Stimulated activated CD4-positive, alpha-beta T cell treated with anti-CD3 and anti-CD28 coated beads, Interleukin-4, amount 100 ng/mL, for 24 hours (primary cell): ENCODE measurements at places on chromosomes 5 and 9.

DNA sequence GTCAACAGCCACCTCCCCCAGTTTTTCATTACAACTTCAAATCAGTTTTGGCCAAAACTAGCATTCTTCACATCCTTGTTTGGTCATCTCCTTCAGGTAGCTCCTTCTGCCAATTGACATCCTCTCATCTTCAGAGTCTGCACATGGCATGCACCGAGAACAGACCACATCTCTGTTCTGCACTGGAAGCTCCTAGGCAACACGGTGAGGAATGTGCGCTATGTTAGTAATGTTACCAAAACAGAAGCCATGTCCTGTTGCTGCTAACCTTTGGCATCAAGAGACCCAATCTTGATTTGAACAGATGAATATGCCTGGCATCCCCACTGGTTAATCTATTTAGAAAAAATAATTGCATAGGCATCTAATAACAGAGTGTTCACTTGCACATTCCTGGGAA is 5.1 kb upstream of the HK3 start:
- DNase-seq: no peak

GRCh38 chr9:133994353-133995011 is 2.4 kb upstream of the VAV2 start:
- DNase-seq: peak; percentile 82

- DNase-seq: no peak
Observed at GRCh38 chr5:170701334-170701733, 82.2 kb upstream of the GABRP start.

DNA sequence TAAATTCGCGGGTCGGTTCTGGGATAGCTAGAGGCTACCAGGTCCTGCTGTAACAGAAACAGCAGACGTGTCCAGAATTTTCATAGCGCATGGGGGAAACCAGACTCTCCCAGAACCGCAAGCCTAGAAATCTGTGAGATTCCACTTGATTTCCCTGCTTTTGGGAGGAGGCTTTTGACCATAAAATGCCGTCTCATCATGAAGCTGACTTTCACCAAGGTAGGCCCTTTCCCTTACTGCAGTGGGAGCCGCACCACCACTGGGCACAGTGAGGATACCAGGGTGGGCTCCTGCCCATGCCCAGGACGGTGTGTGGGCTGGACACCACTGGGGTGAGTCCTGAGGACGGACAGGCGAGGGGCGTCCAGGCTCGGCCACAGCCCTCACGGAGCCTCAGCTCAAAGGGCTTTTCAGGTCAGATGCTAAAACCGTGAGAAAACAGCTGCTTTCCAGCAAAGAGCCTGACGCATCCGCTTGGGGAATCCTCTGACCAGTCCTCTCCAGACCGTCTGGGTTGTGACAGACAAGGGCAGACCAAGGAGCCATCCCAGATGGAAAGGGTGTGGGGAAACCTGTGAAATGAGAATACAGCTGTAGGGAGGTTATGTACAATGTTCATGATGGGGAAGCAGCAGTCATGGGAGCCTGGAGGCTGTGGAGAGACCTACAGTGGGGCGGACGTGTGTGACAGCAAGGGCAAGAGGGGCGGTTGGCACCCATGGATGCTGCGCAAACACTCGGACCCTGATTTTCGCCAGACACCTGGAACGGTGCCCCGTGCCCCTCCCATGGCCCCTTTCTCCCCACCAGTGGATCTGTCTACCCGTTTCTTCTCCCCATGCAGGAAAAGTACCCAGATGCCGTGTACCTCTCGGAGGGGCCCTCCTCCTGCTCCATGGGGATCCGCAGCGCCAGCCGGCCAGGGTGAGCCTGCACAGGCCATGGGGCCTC is 59.2 kb downstream of the IPPK start:
- no peak for DNase-seq

DNA sequence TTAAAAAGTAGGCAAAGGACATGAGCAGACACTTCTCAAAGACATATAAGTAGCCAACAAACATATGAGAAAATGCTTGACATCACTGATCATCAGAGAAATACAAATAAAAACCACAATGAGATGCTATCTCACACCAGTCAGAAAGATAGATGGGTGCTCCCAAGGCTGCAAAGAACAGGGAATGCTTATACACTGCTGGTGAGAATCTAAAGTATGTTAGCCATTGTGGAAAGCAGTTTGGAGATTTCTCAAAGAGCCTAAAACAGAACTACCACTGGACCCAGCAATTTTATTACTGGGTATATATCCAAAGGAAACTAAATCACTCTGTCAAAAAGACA is 154.2 kb downstream of the NDUFS4 start:
- DNase-seq: no peak

DNA sequence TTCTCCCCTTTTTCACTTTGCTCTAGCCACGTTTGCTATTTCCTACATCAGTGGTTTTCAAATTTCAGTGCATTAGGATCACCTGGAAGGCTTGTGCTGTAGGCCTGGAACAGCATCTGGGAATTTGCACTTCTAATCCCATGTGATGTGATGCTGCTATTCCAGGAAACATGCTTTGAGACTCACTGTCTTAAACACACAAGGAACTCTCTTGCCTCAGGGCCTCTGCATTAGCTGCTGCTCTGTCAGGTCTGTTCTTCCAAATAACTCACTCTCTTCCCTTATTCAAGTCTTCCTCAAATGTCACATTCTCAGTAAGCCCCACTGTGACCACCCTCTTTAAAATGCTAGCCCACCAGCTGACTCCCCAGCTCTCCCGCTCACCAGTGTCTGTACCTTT is 204.0 kb downstream of the DNAH5 start:
- DNase-seq: no peak

DNA sequence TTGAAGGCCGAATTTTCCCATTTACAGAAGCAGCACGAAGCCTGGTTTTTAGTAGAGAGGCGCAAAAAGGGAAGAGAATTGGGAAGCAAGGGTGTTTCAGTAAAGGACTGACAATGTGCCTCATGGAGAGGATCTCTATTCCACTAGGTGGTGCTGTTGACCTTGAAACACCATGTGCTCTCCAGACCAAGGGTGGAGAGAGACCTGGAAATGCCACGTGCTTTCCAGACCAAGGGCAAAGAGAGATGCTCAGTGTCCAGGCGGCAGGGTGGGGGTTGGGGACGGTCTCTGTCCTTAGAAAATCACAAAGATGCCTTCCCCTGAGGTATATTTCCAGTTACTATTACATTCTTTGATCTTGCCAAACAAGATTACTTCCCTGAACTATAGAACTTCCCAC is 425.3 kb downstream of the CSNK1G3 start:
- DNase-seq: no peak

DNA sequence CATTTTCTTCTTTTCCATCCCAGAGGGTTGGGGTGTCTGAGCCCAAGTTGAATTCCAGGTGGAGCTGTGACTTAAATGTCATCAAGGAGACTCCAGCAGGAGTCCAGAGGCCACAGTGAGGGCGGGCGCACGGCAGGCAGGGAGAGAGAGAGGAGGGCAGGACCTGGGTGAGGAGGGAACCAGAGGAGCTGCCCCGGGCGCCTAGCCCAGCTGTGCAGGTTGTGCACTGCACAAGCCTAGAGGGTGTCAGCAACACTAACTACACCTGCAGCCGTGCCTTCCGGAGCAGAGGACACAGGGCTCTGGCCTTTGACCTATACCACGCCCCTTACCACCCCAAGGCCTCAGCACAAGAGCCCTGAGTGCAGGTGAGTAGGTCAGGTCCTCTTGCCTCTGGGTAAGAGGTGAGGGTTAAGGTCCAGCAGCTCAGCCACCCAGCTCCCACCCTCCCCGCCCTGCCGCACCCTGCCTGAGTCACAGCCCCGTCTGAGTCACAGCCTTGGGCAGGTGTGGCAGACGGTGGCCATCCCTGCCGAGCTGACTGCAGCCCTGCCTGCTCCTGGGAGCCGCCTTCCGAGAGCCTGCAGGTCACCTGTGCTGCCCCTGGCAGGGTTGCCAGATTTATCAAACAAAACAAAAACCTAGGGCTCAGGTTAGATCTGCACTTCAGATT is 6.4 kb upstream of the AGPAT2 start:
- no peak for DNase-seq

- DNase-seq: no peak
Observed at GRCh38 chr5:1998716-1999317, 116.1 kb upstream of the IRX4 start.

GRCh38 chr5:74640954-74641734 is 616 bp upstream of the ENC1 start:
- DNase-seq: peak; percentile 43

- no peak for DNase-seq
Observed at GRCh38 chr9:124259158-124259808, 1.5 kb downstream of the NEK6 start.

DNA sequence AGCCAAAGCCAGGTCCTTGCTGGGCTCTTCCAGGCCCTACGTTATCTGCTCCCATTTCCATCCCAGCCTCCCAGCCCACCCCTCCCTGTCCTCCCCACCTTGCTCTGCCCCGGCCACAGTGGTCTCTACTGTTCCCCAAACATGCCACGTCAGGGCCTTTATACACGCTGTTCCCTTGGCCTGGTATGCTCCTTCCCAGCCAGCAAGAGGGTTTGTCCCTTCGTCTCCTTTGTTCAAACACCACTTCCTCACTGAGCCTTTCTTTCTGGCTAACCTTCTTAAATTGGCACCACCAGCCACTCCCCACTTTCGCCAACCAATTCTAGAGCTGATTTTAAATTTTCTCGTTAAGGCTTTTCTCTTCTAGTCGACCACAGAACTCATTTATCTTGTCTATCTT is 9.8 kb downstream of the SH2D3C start:
- no peak for DNase-seq

DNA sequence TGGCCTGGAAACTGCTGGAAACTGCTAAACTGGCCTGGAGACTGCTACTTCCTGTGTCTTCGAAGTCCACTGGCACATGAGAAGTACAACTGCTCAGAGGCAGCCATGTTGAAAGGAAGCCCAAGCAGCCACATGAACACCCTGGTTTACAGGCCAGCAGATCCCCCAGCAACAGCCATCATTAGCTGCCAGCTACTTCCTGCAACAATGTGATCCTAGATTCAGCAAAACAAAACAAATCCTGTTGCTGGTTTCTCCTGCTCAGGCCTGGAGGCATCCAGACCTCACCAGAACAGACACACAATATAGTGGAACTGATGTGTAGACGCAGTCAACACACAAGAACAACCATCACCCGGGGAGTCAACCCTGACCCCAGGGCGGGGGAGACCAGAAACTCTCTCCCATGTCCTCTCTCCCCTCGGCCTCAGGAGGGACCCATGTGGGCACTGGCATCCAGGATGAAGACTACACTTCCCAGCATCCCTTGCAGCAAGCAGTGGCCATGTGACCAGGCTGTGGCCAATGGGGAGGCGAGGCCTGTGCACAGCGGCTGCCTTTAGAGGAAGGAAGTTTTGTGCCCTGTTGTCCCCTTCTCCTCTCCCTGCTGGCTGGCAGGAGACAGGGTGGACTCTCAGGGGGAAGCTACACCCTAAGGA is 9.2 kb upstream of the LCN15 start:
- DNase-seq: no peak

GRCh38 chr5:171646102-171647042 is 139.2 kb upstream of the SMIM23 start:
- no peak for DNase-seq

DNA sequence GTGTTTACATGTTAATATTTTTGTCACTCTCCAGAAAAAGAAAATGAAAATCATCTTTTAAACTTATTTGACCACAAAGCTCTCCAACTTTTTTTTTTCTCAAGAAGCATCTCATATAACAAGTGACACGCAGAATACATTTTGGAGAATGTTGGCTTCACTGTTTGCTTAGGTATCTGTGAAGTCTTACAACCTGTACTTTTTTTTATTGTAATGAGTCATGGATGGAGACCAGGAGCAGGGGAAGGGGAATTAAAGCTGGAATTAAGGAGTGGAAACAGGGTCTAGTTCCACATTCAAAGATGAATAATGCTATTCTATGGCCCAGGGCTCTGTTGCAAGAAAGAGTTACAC is 211.9 kb downstream of the MAN2A1 start:
- no peak for DNase-seq

DNA sequence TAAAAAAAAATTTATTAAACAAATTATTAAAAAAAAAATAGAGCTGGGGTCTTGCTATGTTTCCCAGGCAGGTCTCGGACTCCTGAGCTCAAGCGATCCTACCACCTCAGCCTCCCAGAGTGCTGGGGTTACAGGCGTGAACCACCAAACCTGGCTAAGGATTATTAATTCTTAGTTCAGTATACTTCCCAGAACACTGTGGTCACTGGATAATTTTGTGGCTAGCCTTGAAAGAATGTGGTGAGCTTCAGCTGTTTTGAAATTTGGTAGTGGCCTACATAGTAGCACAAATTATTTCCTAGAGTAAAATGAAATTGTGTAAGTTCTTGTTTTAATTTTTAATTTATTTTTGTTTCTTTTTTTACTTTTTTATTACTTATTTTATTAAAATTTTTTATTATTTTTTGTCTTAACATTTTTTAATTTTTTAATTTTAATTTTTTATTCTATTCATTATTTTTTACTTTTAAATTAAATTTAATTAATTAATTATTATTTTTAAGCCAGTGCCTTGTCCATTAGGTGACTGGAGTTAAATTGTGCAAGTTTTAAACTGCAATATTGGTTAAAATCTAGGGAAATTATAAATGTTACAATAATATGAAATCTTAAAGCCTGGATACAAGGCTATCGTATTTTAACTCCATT is 23.0 kb downstream of the ARRDC3 start:
- no peak for DNase-seq

DNA sequence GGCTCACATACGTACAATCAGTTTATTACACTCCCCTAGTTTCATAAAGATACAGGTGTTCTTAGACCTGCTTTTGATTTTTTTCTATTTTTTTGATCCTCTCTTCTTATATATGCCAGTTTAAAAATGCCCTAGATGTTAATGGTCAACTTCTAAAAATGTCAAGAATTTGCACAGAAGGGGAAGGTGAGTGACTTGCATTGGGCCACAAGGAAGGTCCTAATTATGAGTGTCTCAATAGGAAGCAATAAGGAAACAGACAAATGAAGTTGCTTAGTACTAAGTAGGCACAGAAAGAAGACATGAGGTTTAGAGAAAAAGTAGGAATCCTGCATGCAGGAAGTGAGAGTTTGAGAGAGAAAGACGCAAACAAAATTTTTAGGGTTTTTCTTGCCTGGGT is 3.2 kb upstream of the CCDC171 start:
- no peak for DNase-seq

GRCh38 chr5:79181419-79182022 is 54.4 kb upstream of the JMY start:
- no peak for DNase-seq

GRCh38 chr9:37370968-37371563 is 51.4 kb upstream of the GRHPR start:
- no peak for DNase-seq

- no peak for DNase-seq
Observed at GRCh38 chr5:129836321-129836720, 67.9 kb upstream of the CHSY3 start.

GRCh38 chr5:104016646-104017045 is 454.1 kb upstream of the NUDT12 start:
- DNase-seq: no peak

GRCh38 chr5:129382921-129383672 is 77.0 kb upstream of the ADAMTS19 start:
- no peak for DNase-seq

- DNase-seq: no peak
Observed at GRCh38 chr9:135923508-135923907, 16.2 kb upstream of the CAMSAP1 start.

- no peak for DNase-seq
Observed at GRCh38 chr9:24721621-24722020, 175.9 kb upstream of the IZUMO3 start.
